Body of pancreas (tissue), 4 donors: ENCODE measurements at places on chromosomes 7 and 10. TPM values are rescaled to one million over a fixed set of nuclear protein-coding genes. Genes with fewer than 3 reads are reported as not detected.

Gene TUBB8
- 14.2 TPM for total RNA-seq

Gene TRIM50
- 22.3 TPM for total RNA-seq

Gene MTERF1
- 7.5 TPM for total RNA-seq

Gene COL1A2
- 54.0 TPM for total RNA-seq

Gene DNAAF5
- 46.5 TPM for total RNA-seq

Gene EVX1
- total RNA-seq, result not detected

GRCh38 chr7:6395898-6396595 is 51.7 kb downstream of the DAGLB start:
- peaks cover 48% of the 10 kb centered on the region for H3K4me1 ChIP-seq
- DNase-seq, result no peak
- H3K27me3 ChIP-seq, result no peaks in the 10 kb centered on the region
- H3K4me3 ChIP-seq, result no peak overlapping the region
- peak overlapping the region; percentile 71 for H3K27ac ChIP-seq
- no peaks in the 10 kb centered on the region for H3K36me3 ChIP-seq

GRCh38 chr10:72386916-72387586 is 32.3 kb upstream of the DNAJB12 start:
- H3K4me3 ChIP-seq, result no peak overlapping the region
- DNase-seq, result no peak
- H3K27me3 ChIP-seq, result no peaks in the 10 kb centered on the region
- no peak overlapping the region for H3K27ac ChIP-seq

- DNase-seq, result no peak
- H3K27me3 ChIP-seq, result no peaks in the 10 kb centered on the region
- no peaks in the 10 kb centered on the region for H3K36me3 ChIP-seq
- H3K4me1 ChIP-seq, result no peaks in the 10 kb centered on the region
Observed at GRCh38 chr7:96285579-96285978, 36.3 kb downstream of the SLC25A13 start.

- no peaks in the 10 kb centered on the region for H3K36me3 ChIP-seq
- DNase-seq, result no peak
- H3K27ac ChIP-seq, result no peak overlapping the region
- no peaks in the 10 kb centered on the region for H3K4me1 ChIP-seq
- H3K27me3 ChIP-seq, result no peaks in the 10 kb centered on the region
Observed at GRCh38 chr7:2023877-2024566, 208.7 kb downstream of the MAD1L1 start.

- H3K4me3 ChIP-seq, result no peak overlapping the region
- H3K4me1 ChIP-seq, result no peaks in the 10 kb centered on the region
- no peak for DNase-seq
Observed at GRCh38 chr7:114533131-114533530, 118.5 kb downstream of the FOXP2 start.

DNA sequence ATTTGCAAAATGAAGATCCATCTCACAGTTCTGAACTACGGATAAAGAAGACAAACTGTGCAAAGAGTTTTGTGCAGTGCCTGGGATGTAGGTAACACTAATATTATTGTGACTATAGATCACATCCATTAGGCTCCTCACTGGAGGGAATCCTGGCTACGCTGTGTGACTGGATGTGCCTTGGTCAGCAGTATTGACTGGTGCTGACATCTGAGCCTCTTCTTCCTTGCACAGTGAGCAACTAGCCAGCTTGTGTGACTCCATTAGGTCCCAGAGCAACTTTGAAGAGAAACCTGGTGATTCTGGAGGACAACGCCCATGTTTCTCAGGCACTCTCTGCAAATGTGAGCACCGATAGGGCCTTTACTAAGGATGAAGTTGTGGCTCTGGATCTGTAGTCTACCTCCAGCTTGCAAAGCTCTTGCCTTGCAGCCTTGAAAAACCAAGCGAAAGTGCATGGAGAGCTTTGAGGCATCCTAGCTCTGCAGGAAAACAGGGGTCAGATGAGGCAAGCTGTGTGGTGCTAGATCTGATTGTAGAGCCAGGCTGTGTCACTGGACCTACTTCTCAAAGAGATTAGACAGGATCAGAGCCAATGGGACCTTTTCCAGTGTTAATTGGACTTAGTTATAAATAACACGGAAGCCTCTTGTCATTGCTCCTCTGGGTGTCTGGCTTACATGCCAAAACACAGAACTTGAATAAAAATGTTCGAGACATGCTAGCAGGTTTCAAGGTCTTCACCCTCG is 303.6 kb upstream of the LYZL1 start:
- no peak overlapping the region for H3K4me3 ChIP-seq
- peak overlapping the region; percentile 47 for H3K27ac ChIP-seq
- H3K27me3 ChIP-seq, result no peaks in the 10 kb centered on the region
- no peak for DNase-seq
- H3K36me3 ChIP-seq, result no peaks in the 10 kb centered on the region

- no peaks in the 10 kb centered on the region for H3K27me3 ChIP-seq
- no peak overlapping the region for H3K4me3 ChIP-seq
- DNase-seq, result no peak
- no peaks in the 10 kb centered on the region for H3K36me3 ChIP-seq
Observed at GRCh38 chr10:6185039-6185716, 17.6 kb upstream of the PFKFB3 start.

DNA sequence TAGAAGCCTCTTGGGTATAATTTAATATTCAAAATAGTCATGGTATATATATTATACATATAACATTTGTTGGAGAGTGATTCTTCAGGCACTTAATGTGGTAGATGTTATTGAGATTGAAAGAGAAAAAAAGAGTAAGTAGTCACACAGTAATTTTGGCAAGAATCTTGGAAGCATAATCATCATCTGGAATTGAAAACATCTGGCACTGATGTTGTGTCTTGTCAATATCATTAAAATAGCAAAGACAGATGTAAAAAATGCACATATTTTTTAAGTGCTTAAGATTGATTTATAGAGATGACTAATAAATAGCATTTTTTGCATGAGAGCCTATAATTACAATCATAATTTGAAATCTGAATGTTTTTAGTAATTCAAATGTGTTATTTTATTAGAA is 9.5 kb downstream of the SEMA3D start:
- H3K36me3 ChIP-seq, result no peaks in the 10 kb centered on the region
- H3K27me3 ChIP-seq, result no peaks in the 10 kb centered on the region
- DNase-seq, result no peak
- no peak overlapping the region for H3K4me3 ChIP-seq

- no peak for DNase-seq
- no peak overlapping the region for H3K4me3 ChIP-seq
- no peaks in the 10 kb centered on the region for H3K27me3 ChIP-seq
- H3K36me3 ChIP-seq, result no peaks in the 10 kb centered on the region
Observed at GRCh38 chr10:89075631-89076030, 85.0 kb downstream of the FAS start.

GRCh38 chr10:73910401-73910763 is 550 bp upstream of the PLAU start:
- no peak overlapping the region for H3K27ac ChIP-seq
- H3K4me3 ChIP-seq, result no peak overlapping the region
- H3K4me1 ChIP-seq, result peaks cover 17% of the 10 kb centered on the region
